ENCODE measurements at places on chromosomes 11 and 22. TPM values are rescaled to one million over a fixed set of nuclear protein-coding genes. Genes with fewer than 3 reads are reported as not detected.

Gene MRGPRX4
- total RNA-seq: not detected

Gene KRTAP5-8
- total RNA-seq: not detected

Gene SPON1
- 33.4 TPM for total RNA-seq

Gene POU2AF2
- not detected for total RNA-seq

Gene DDI1
- total RNA-seq: not detected

DNA sequence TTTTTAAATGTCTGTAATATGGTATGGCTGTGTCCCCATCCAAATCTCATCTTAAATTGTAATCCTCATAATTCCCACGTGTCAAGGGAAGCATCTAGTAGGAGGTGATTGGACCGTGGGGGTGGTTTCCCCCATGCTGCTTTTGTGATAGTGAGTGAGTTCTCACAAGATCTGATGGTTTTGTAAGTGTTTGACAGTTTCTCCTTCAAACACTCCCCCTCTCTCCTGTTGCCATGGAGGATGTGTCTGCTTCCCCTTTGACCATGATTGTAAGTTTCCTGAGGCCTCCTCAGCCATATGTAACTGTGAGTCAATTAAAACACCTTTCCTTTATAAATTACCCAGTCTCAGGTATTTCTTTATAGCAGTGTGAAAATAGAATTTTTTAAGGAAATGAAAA lies 31.1 kb upstream of the CD44 start:
- no peak for DNase-seq

- peak; percentile 68 for DNase-seq
Measured at GRCh38 chr11:64044730-64045393, 9.1 kb downstream of the FLRT1 start.

DNA sequence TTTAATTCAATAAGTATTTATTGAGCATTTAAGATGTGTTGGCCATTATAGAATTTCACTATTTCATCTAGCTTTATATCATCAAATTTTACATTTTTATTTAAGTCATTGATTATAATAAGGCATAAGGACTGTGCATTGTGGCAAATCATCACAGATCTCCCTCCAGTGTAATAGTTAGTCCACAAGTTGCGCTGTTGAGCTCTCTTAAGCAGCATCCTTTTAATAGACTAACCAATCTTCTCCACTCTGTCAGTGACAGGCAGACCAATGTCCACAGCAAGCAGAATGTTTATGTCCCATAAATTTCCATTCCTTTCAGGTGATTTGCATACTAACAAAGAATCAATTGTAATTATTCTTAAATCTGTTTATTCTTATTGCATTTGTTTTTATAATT lies 595.3 kb upstream of the CCDC90B start:
- DNase-seq: no peak

DNA sequence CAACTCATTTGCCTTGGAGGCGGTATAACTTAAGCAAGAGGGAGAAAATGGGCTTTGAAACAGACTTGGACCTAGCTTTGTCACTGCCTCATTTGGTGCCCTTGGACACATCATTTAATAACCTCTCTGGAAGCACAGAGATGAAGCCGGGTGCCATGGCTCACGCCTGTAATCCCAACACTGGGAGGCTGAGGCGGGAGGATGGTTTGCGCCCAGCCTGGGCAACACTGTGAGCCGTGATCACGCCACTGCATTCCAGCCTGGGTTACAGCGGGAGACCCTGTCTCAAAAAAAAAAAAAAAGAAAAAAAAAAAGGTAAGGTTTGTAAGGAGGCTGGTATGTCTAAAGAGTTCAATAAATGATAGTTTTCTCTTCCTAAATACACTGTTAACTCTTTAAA lies 806 bp downstream of the COA4 start:
- no peak for DNase-seq

DNA sequence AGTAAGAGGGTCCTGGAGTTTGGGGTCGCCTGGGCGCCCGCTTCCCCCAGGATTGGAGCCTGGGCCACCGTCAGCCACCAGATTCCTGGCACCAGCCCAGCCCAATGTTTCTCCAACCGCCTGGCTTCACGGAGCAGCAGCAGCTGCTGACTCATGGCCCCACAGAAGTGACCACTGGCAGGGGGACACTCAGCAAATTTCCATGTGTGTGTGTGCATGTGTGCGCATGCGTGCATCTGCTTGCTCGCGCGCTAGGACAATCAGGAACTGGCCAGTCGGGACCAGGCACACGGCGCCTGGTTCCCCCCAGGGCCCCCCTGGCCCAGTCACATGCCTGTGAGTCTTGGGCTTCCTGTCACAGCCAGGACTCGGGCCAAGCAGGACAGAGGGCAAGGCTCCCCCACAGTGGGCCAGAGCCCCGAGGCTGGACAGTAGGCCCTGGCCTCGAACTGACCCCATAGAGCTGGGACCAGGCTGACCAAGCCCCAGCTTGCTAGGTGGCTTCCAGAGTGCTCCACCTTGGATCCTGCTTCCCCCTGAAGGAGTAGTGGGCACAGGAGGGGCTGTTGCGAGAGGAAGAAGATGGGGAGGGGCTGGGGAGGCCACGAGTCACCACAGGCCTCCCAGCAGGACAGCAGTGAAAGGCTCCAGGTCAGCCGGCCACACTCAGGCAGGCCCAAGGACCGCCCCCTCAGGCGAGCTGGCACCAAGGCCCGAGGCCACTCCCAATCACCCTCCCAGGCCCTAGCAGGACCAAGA lies 3.2 kb downstream of the CTSD start:
- DNase-seq: peak; percentile 80

GRCh38 chr11:36409152-36409816 lies 100.8 kb downstream of the TRAF6 start:
- DNase-seq: no peak

- DNase-seq: no peak
Measured at GRCh38 chr11:35436581-35437250, 17.4 kb upstream of the SLC1A2 start.

- DNase-seq: no peak
Measured at GRCh38 chr11:133563505-133564025, 31.3 kb upstream of the OPCML start.

- no peak for DNase-seq
Measured at GRCh38 chr11:34203377-34203871, 98.0 kb downstream of the NAT10 start.

GRCh38 chr11:30196400-30197206 lies 34.2 kb upstream of the FSHB start:
- DNase-seq: no peak

- no peak for DNase-seq
Measured at GRCh38 chr11:94753630-94754029, 14.5 kb upstream of the AMOTL1 start.

GRCh38 chr11:44377914-44378321 lies 68.0 kb upstream of the ALX4 start:
- no peak for DNase-seq

GRCh38 chr11:36463781-36464180 lies 46.3 kb downstream of the TRAF6 start:
- DNase-seq: no peak

GRCh38 chr22:23566705-23567475 lies 13.2 kb downstream of the IGLL1 start:
- DNase-seq: no peak

DNA sequence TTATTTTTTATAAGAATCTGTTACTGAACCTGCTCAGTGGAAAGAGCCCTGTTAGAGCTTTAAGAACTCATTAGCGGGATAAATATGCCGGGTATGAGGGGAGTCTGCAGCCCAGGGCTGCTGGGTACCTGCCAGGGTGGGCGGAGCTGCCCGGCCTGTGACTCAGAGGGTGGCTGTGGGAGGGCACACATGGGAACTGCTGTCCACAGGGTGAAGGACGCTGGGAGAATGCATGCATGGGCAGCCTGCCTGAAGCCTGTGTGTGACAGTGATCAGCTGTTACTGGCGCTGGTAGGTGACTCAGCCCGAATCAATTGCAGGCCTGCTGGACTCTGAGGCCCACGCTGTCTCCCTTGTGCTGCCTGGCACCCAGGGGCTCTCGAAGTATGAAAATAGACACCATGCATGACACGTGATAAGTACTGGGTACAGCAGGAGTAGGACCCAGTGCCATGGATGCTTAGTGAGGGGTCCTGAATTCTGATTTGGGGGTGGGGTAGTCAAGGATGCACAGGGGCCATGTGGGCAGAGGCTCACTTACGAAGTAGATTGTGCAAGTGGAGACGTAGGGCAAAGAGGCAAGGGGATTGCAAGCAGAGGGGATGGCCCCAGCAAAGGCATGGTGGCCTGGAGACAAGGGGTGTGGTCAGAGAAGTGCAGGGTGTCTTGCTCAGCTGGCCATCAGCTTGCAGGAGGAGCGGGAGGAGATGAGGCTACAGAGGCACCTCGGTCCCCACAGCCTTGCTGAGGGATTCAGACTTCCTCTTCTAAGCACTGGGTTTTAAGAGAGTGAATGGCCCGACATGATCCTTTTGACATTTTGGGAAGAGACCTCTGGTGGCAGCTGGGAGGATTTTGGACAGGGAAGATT lies 36.5 kb downstream of the GRIK4 start:
- peak; percentile 77 for DNase-seq

GRCh38 chr11:128733440-128734102 lies 39.7 kb downstream of the FLI1 start:
- no peak for DNase-seq

- DNase-seq: no peak
Measured at GRCh38 chr22:24543679-24544243, 11.2 kb downstream of the GUCD1 start.

DNA sequence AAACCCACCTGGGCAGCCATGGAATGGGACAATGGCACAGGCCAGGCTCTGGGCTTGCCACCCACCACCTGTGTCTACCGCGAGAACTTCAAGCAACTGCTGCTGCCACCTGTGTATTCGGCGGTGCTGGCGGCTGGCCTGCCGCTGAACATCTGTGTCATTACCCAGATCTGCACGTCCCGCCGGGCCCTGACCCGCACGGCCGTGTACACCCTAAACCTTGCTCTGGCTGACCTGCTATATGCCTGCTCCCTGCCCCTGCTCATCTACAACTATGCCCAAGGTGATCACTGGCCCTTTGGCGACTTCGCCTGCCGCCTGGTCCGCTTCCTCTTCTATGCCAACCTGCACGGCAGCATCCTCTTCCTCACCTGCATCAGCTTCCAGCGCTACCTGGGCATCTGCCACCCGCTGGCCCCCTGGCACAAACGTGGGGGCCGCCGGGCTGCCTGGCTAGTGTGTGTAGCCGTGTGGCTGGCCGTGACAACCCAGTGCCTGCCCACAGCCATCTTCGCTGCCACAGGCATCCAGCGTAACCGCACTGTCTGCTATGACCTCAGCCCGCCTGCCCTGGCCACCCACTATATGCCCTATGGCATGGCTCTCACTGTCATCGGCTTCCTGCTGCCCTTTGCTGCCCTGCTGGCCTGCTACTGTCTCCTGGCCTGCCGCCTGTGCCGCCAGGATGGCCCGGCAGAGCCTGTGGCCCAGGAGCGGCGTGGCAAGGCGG lies 11.4 kb upstream of the ARHGEF17 start:
- no peak for DNase-seq

All from frontal cortex (tissue), 4 donors.